Activated CD8-positive, alpha-beta memory T cell treated with anti-CD3 and anti-CD28 coated beads, Interleukin-2, amount 10 ng/mL, durations not matched to agents 7 days and 5 days (primary cell): ENCODE measurements at places on chromosomes 13 and 19. TPM values are rescaled to one million over a fixed set of nuclear protein-coding genes. Genes with fewer than 3 reads are reported as not detected.

- peak; percentile 61 for DNase-seq
Observed at GRCh38 chr13:97359181-97360057, 74.5 kb upstream of the RAP2A start.

GRCh38 chr13:42876270-42876714, 94.9 kb downstream of the FAM216B start:
- no peak for DNase-seq

- no peak for DNase-seq
Observed at GRCh38 chr13:70430256-70430655, 322.0 kb upstream of the KLHL1 start.

- peak; percentile 61 for DNase-seq
Observed at GRCh38 chr19:39408392-39409207, 2.0 kb downstream of the ZFP36 start.

DNA sequence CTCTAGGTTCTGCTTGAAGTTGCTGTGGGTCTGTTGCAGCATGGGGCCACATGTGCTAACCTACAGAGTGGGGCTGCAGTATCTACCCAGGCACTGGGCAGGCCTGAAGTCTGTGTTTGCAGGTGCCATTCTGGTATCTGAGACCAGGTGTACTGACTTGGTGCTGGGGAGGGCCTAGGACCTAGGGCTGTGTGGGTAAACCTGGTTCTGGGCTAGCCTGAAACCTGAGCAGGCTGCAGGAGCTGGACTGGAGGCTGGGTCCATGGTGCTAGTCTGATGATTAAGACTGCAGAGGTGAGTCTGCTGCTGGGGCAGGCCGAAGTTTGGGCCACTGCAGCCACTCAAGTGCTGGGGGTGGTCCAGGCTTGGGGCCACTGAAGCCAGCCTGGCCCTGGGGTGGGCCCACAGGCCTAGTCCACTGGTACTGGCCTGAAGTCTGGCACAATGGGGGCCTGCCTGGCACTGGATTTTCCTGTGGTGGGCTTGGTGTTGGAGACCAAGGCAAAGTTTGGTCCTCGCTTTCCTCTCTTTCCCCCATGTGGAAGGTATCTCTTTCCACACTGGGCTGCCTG, 310.6 kb downstream of the NDFIP2 start:
- DNase-seq, result no peak

DNA sequence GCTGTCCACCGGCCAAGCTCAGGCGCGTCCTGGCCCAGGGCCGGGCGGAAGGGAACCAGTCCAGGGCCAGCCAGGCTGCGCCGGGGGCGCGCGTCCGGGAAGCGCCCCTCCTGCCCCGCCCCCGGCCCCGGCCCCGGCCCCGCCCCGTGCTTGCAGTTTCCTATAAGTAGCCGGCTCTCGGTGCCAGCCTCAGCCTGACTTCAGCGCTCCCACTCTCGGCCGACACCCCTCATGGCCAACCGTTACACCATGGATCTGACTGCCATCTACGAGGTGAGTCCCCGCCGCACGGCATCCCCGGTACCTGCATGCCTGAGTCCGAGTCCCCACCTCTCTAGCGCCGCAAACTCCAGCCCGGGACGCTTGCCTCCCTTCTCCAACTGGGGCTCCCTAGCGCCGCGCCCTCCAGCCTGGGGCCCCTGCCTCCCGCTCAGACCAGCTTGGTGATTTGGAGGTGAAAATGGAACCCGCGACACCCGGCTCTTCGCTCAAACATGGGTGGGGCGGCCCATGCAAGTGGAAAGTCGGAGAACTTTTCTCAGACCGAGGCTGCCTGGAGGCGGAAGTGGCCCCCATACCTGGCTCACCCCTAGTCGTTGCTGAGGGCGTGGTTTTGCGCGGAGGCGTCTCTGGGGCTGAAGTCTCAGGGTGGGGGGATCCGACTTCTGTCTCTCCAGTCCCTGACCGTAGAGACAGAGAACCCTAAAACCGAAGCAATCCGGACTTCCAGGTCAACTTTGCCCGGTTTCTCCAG, at the start of gene ZFP36:
ZFP36 (plus strand) TSS at position 192 of the 754 bp plus-strand sequence; CDS start at position 250, 58 bp downstream.
- DNase-seq, result peak; percentile 92

DNA sequence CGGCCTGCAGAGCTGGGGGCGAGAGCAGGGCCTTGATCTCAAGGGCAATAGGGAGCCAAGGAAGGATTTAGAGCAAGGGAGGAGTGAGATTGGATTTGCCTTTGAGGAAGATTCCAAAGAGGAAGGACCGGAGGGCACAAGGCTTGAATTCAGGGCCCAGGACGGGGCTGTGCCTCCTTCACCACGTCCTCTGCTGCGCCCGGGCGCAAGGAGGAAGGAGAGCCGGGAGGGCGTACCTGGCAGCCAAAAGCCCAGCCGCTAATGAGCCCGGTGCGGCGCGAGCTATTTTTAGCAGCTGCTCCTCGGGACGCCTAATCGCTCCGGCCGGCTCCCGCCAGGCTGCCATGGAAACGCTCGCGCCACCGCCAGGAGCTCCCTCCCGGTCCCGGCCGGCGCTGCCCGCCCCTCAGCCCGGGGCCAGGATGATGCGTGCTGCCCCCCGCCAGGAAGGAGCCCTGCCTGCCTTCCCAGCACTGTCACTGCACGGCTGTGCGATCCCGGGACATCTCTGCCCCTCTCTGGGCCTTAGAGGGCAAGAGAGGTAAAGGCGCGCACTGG, 31.3 kb downstream of the TINCR start:
- DNase-seq, result no peak

DNA sequence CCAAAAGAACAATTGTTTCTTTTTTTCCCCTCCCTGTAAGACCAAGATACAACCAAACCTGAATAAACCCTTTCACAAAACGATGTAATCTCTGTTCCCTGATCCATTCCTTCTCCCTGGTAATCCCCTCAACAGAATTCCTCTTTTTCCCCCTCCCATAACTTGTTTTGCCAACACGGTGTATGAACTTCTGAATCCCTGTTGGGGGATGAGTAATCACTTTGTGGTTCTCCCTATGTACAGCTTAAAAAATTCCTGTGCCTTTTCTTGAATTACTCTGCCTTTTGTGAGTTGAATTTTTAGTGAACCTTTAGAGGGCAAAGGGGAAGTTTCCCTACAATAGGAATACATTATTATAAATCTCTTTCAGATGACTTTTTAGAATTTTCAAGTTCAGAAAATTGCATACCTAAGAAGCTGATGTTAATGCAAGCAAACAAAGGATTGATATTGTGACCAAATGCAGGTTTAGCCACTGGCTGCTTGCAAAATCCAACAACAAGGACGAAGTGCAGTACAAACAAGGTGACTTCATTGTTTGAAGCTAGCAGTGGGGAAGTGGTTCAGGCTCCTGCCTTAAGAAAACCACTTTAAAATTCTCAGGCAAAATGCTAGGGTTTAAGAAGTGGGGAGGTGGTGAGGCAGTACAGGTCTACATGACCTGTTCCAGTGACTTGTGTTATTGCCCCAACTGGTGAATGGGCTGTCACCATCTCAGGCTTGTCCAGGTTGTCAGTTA, 15.0 kb upstream of the EPSTI1 start:
- DNase-seq, result no peak

DNA sequence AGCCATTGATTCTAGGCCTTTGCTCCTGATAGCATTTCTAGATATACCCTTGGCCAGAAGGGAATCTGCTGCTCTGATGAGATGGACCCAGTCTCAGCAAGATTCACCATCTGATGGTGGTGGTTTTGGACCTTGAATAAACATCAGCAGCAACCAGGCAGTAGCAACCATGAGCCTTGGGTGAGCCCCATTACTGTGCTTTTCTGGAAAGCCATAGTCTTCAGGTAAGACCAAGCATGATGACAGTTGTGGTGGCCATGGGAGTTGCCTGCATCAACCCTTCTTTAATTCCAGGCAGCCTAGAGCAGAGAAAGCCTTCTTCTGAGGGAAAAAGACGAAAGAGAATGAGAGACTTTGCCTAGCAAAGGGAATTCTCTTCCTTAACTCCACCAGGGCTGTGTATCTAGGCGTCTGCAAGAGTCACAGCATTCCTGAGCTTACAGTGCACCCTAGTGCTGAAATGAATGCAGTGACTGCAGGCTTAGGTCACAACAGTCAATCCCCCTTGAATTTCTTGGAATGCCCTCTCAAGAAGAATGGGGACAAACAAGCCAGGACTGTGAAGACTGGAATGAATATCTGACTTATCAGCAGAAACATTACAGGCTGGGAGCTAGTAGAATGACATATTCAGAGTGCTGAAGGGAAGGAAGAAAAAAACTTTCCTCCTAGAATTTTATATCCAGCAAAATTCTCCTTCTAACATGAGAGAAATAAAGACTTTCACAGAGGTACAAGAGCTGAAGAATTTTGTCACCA, 942.4 kb upstream of the PCDH20 start:
- no peak for DNase-seq

DNA sequence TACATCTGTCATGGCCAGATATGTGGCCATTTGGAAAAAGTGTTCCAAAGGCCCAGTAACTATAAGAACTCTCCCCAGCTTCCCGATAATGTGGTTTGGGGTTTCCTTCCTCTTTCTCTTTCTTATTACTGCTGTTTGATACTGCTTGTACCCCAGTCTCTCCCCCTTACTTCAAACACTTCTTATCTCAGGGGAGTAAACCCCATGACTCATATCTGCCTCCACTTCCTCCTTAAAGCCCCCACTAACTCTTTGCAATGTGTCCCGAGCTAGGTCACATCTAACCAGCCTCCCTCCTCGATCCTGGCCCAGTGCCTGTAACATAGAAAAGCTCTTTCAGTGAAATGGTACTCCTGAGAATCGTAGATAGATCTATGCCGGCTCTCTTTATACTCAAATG, 82.4 kb upstream of the STARD13 start:
- DNase-seq, result no peak

- no peak for DNase-seq
Observed at GRCh38 chr13:43758834-43759233, 27.9 kb downstream of the ENOX1 start.

- no peak for DNase-seq
Observed at GRCh38 chr19:28555317-28555716, 657.6 kb downstream of the UQCRFS1 start.

GRCh38 chr13:23918208-23918607, 20.9 kb upstream of the C1QTNF9B start:
- no peak for DNase-seq

GRCh38 chr13:101262306-101262705, 154.0 kb downstream of the NALCN start:
- no peak for DNase-seq

DNA sequence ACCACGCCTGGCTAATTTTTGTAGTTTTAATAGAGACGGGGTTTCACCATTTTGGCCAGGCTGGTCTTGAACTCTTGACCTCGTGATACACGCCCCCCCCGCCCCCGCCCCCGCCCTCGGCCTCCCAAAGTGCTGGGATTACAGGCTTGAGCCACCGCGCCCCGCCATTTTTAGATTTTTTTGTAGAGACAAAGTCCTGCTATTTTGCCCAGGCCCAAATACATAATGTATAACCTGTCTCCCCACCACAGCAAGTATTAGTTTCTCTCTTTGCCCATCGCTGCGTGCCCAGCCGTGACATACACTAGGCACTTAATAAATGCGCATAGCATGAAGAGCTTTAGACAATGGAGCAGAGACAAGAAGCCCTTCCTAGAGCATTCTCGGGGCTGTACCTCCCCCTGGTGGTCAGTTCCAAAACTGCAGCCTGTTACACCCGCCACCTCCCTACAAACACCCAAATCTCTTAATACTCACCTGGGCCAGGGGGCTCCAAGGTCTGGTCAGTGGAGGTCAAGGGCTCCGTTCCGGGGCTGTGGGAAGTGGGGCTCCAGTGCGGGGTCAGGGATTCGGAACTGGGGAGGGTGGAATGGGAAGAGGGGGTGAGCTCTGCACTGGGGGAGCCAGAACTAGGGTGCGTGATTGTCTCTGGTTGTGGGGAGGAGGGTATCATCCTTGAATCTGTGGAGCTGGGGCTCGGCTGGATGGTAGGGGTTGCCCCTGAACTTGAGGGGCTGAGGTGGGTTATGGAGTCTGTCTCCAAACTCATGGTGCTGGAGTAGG, 22.5 kb downstream of the IQCN start:
- peak; percentile 85 for DNase-seq

- no peak for DNase-seq
Observed at GRCh38 chr13:87661471-87661870, 9.7 kb upstream of the SLITRK5 start.

DNA sequence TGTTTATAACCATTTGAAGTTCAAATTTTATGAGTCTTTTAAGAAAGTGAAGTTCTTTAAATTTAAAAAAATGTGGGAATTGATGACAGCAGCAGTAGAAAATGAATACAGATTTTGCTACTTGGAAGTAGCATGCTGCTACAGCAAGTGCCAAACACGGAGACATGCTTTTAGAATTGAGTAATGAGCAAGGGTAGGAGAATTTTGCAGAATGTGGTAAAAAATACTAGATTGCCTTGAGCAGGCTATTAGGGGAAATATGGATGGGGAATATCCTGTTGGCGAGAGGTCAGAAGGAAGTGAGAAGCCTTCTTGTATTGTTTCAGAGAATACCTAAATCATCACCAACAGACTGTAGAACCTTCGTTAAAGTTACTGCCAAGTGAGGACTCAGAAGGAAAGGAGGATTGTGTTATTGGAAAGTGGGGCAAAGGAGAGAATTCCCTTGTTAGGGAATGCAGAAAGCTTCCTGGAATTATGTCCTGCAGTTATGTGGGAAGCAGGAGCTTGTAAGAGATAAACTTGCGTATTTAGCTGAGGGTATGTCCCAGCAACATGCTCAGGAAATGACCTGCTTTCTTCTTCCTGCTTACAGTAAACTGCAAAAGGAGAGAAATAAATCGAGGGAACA, 32.4 kb upstream of the OXGR1 start:
- no peak for DNase-seq

DNA sequence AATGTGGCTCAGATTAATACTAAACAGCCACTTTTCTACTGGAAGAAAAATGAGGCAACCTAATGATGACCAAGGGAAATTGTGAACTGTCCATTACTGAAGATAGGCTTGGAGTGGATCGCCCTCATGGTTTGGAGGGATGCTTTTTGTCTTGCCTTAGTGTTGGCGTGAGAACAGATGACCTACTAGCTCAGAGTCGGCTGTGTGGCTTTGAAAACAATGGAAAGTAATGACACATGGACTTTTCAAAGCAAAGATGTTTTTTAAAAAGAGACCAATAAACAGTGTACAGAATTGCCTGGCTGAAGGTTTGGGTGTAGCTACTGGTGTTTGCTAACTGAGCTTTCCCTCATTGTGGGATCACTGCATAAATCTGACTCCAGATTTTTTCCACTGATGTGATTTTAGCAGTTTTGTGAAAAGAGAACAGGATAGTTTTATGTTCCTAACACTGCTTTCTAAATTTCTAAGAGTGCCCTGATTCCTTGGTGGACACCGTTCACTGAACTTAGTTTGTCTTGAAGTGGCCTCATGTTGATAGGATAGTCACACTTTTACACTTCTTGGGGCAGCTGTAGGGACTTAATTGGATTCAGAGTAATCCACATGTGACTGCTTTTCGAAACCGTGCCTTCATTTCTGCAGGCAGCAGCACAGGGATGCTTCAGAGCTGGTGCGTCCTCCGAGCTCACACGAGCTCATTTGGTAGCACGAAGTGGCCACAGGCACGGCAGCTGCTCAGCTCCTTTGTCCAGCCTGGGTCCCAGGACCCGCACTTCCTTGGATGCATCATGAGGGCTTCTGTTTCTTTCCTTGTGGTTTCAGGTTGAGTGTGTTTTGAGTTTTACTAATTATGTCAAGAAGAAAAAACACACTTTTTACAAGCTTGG, 4.3 kb downstream of the CEBPG start:
- peak; percentile 33 for DNase-seq

The RFC3 gene
- 51.8 TPM for total RNA-seq

The LILRA1 gene
- not detected for total RNA-seq

The IZUMO4 gene
- 10.1 TPM for total RNA-seq

The SIAH3 gene
- not detected for total RNA-seq

The LACC1 gene
- 4.8 TPM for total RNA-seq

The ZNF135 gene
- 0.49 TPM for total RNA-seq

The CRB3 gene
- total RNA-seq, result 0.55 TPM

The PDCD2L gene
- 19.6 TPM for total RNA-seq

The AP2S1 gene
- 139 TPM for total RNA-seq

The SNRNP70 gene
- 222 TPM for total RNA-seq

The SERP2 gene
- not detected for total RNA-seq
